HepG2 (cell line): ENCODE measurements at places on chromosomes 5 and 9.

DNA sequence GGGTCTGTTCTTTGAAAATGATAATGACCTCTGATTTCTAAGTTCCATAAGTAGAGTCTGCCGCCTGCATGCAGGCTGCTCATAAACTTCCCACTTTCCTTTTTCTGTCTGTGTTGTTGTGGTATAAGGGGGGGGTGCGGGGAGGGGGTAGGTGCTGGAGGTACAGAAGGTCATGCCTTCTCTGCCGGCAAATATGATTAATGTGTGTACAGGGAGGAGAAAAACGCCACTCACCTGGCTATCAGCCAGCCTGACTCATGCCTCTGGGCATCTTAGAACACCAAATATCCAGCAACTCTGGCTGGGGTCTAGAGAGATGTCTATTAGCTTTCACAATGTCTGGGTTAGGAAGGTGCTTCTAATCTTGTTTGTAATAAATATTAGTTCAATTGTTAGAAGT lies 128.3 kb downstream of the EFNA5 start:
- peak; percentile 61 for DNase-seq

GRCh38 chr9:20135119-20135697 lies 346.4 kb upstream of the SLC24A2 start:
- DNase-seq: no peak

DNA sequence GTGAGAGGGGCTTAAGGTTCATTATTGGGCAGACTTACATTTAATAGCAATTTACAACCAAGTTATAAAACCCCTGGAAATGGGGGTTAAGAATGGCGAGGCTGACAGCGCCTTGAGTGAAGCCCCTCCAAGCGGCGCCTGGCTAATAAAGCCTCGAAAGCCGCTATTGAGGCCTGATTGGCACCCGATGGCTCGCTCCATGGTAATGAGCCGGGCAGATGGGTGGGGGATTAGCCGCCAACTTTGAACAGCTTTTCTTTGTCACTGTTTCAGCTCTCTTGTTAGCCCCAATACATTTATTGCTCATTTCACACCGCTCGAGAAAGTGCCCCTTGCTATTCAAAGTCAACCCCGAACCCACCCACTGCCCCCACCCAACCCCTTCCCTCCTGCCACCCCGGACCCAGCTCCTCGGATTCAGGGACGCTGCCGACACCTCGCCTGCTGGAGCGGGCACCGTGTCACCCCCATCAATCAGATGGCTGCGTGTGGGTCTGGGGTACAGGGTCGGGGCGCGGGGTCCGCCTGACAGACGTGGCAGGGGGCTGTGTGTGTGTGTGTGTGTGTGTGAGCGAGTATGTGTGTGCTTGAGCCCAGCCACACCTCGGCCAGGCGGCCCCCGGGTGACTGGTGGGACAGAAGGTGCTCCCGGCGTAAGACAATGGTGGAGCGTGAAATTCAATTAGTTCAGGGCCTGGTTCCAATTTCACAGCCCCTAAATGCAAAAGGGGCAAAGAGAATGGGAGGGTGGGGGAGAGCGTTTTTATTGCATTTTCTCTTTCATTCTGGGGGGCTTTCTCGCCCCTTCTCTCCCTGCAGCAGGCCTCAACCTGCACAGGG lies 34.2 kb downstream of the ASS1 start:
- DNase-seq: no peak

- DNase-seq: no peak
Measured at GRCh38 chr5:10831419-10831818, 70.4 kb upstream of the DAP start.

- DNase-seq: no peak
Measured at GRCh38 chr5:123150089-123150488, 61.0 kb downstream of the PRDM6 start.

DNA sequence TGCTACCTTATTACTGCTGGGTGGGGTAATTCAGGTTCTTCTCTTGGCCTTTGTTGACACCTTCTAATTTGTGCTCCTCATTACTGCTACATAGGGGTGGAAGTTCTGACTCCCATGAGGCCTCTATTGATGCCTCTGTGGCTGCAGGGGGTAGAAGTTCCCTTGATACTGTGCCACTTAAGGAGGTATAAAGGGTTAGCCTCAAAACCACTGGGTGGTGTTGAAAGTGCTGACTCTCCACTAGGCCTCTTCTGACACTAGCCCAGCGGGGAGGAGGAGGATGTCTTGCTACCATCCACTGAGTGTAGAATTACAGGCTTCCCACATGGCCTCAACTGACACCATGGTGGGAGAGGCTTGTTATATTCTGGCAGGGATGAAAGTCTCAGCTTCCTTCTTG lies 36.7 kb upstream of the CCDC112 start:
- DNase-seq: no peak

- peak; percentile 55 for DNase-seq
Measured at GRCh38 chr9:93200989-93201334, 17.0 kb downstream of the WNK2 start.

- DNase-seq: no peak
Measured at GRCh38 chr5:50749873-50750272, 83.4 kb downstream of the PARP8 start.

GRCh38 chr9:7117676-7118561 lies 360.1 kb downstream of the KDM4C start:
- no peak for DNase-seq

DNA sequence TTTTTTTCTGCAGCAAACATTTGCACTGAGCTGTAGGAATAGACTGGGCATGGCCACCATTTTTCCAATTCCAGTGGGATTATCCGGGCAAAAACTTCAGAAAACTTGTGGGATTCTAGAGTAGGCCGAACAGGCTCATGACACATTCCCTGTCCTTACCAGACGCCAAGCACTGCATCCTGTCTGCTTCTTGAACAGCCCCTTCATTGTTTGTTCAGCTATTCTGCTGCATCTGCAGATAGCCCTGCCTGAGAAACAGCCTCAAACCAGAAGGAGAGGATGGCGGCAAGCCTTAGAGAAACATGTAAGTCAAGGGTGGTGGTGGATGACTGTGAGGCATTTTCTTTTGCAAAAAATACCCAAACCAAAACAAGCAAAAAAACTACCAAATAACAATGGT lies 111.8 kb upstream of the NTRK2 start:
- DNase-seq: no peak

GRCh38 chr9:118418887-118419565 lies 714.8 kb downstream of the TLR4 start:
- DNase-seq: no peak

DNA sequence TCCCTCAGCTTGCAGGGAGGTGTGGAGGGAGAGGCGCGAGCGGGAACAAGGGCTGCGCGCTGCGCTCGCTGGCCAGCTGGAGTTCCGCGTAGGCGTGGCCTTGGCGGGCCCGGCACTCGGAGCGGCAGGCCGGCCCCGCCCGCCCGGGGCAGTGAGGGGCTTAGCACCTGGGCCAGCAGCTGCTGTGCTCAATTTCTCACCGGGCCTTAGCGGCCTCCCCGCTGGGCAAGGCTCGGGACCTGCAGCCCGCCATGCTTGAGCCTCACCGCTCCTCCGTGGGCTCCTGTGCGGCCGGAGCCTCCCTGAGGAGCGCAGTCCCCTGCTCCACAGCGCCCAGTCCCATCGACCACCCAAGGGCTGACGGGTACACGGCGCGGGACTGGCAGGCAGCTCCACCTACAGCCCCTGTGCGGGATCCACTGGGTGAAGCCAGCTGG lies 1516.4 kb downstream of the EFNA5 start:
- DNase-seq: no peak

DNA sequence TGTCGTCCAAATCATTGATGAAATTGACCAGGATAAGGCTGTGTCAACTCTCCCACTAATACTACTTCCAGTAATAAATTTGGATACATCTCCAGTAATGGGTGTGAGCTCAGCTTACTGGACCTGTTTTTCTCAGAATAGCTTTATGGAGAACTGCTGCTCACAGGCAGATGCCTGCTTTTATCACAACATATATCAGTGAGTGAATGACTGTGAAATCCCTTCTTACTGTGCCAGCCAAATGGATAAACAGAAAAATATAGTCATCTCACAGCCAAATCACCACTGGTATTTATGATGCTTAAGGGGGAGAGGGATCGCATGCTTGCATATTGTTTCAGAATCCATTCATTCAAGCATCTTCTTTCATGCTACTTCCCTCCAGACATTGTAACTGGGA lies 148.4 kb upstream of the PAPPA start:
- no peak for DNase-seq

DNA sequence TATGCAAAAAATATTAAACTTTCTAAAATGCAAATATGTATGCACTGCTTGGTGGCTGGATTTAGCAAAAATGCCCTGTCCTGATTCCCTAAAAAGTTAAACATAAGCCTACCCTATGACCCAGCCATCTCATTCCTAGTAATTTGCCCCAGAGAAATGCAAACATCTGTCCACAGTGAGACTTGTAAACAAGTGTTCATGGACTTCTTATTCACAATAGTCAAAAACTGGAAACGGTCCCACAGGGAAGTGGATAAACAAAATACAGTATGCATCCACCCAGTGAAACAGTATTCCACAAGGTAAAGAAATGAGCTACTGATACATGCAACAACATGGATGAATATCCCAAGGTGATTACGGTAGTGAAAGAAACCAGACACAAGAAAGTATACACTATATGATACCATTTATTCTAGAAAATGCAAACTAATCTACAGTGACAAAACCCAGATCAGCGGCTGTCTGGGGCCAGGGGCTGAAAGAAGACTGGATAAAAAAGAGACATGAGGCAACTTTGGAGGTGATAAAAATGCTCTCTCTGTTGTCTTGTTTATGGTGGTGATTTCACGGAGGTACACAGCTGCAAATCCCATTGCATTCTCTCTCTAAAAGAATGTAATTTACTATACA lies 277.3 kb downstream of the GLIS3 start:
- DNase-seq: no peak

DNA sequence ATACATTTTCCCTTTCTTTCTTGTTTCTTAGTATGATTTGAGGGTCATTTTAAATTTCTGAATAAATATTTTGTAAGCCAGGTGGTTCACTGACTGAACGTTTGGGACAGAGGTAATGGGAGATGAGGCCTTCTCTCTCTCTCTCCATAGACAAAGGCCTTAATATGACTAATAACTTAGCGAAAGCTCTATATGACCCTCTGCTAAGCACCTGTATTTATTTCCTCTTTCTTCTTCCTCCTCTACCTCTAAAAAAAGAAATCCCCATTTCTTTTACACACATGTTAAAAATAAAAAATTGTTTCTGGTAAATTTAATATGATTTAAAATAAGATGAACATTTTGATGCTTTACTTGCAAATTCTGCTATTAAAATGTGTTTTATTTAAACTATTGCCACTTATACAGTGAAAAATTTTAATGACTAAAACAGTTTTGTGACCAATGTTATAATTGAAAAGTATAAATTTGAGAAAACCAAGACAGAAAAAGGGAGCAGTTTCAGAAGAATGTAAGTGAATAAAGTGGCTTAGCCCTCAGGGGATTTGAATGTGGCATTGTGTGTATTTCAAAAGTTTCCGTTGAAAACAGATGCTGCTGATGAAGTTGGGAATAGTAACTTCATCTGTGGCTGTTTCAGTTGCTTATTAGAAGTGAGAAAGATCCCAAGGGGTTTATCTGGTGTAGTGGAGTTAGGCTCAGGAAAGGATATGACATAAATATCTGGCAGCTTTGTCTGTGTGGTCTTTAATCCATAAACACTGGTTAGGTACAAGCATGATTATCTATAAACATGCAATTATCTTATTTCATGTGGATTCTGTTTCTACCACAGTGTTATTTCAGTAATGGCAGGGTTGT lies 128.6 kb upstream of the GRHPR start:
- no peak for DNase-seq

GRCh38 chr5:124627815-124628595 lies 118.4 kb downstream of the ZNF608 start:
- DNase-seq: no peak

GRCh38 chr5:108271127-108271526 lies 110.8 kb downstream of the FBXL17 start:
- DNase-seq: no peak

GRCh38 chr9:18821788-18822187 lies 211.2 kb downstream of the SAXO1 start:
- DNase-seq: peak; percentile 35

GRCh38 chr5:111116550-111116949 lies 24.4 kb downstream of the WDR36 start:
- no peak for DNase-seq

GRCh38 chr5:112109331-112110007 lies 309.6 kb downstream of the EPB41L4A start:
- DNase-seq: no peak

DNA sequence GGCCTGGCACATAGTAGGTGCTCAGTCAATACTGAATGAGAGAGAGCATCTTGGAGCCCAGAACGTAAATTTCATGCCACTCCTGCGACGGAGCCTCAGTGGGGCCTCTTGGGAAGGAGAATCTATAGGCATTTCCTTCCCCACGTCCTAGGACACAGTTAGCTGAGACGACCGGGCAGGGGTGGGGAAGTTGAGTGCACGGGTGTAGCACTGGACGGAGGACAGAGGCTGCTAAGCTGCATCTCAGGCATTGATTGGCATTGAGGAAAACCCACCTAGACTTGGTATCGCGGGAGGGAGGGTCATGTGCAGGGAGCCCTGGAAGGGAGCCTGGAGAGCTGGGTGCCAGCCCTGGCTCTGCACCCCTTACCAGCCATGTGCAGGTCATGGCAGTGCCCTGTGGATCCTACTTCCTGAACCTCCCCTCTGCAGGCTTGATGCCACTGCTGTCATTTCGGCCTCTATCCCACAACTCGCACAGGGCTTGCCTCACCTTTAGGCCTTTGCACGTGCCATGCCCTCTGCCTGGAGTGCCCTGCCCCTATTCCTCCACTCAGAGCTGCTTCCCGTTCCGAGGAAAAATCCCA lies 25.6 kb downstream of the NEK6 start:
- DNase-seq: no peak

- no peak for DNase-seq
Measured at GRCh38 chr9:95124582-95125367, 192.7 kb downstream of the FANCC start.

DNA sequence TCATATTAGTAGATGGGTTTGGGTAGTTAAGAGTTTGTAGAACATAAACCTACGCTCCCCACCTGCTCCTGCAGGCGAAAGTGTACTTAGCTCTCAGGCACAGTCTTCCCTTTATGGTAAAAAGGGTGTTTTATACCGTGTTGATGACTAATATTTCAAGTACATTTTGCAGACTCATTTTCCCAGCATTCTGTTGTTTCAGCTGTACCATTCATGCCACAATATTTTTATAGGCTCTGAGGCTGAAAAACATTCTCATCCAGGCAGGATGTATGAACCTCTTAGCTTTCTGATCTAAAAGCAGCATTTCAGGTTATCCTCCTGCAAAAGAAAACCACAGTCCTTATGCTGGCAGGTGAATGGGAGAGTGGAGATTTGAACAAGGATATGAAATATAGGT lies 231.4 kb downstream of the NR2F1-AS1 start:
- DNase-seq: no peak

- DNase-seq: no peak
Measured at GRCh38 chr5:10077791-10078545, 171.7 kb downstream of the ATPSCKMT start.

GRCh38 chr5:100855295-100855694 lies 47.8 kb downstream of the ST8SIA4 start:
- DNase-seq: no peak

- no peak for DNase-seq
Measured at GRCh38 chr5:10676224-10676623, 84.8 kb downstream of the DAP start.

GRCh38 chr5:83244516-83244915 lies 167.2 kb downstream of the XRCC4 start:
- DNase-seq: no peak

GRCh38 chr5:53922508-53923498 lies 362.4 kb downstream of the NDUFS4 start:
- DNase-seq: no peak

GRCh38 chr9:95316274-95316673 lies 1.2 kb downstream of the FANCC start:
- DNase-seq: no peak

- DNase-seq: no peak
Measured at GRCh38 chr9:19148187-19148586, 20.9 kb upstream of the PLIN2 start.
